ENCODE measurements at places on chromosomes 16 and 17.

DNA sequence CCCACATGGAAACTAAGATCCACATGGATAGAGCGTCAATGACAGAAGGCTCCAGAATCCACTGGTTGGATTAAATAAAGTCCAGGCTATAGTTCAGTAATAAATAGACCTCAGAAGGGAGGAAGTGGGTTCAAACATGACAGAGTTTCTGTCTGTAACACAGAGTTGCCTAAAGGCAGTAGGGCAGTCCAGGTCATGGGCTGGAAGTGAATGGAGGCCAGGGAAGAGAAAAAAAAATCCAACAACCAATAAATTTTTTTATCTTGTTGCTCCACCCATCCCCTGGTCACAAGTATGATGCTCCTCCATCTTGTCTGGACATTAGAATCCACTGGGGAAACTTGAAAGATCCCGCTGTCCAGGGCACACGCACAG lies 92.4 kb downstream of the RGS9 start:
- no peak overlapping the region for H3K4me3 ChIP-seq
- peak overlapping the region; percentile 72 for H3K27ac ChIP-seq
- DNase-seq = no peak
- H3K27me3 ChIP-seq = peaks cover 53% of the 10 kb centered on the region

DNA sequence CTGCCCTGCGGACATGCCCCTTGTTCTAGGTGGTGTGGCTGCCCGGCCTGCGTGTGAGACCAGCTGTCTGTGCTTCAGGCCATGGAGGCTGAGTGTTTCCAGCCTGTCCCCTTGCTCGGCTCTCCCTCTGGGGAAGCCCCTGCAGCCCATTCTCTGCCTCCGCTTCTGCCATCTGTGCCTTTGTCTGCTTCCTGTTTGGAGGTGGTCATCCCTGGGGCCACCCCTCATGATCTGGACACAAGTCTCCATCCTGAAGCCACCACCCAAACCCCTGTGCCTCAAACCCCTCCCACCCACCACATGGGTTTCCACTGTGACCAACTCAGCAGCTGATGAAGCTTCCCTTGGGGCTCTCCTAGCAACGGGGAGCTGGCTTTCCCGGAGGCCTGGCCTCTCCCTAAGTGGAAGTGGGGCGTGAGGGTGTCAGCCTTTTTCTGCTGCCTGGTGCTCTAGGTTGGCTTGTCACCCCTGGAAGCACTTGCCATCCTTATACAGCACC lies 184.9 kb downstream of the SEC14L1 start:
- no peak for DNase-seq
- H3K4me3 ChIP-seq = no peak overlapping the region
- peaks cover 68% of the 10 kb centered on the region for H3K4me1 ChIP-seq
- no peaks in the 10 kb centered on the region for H3K36me3 ChIP-seq

- H3K4me1 ChIP-seq = peaks cover 54% of the 10 kb centered on the region
- H3K36me3 ChIP-seq = peaks cover 66% of the 10 kb centered on the region
- H3K4me3 ChIP-seq = peak overlapping the region; percentile 93
- peak overlapping the region; percentile 97 for H3K27ac ChIP-seq
- DNase-seq = peak; percentile 91
Measured at GRCh38 chr17:63697341-63698286, 2.3 kb downstream of the LIMD2 start.

GRCh38 chr17:75604034-75604695 lies 16.6 kb downstream of the MYO15B start:
- H3K4me3 ChIP-seq = no peak overlapping the region
- no peak for DNase-seq
- peaks cover 4% of the 10 kb centered on the region for H3K27me3 ChIP-seq
- peaks cover 5% of the 10 kb centered on the region for H3K4me1 ChIP-seq

DNA sequence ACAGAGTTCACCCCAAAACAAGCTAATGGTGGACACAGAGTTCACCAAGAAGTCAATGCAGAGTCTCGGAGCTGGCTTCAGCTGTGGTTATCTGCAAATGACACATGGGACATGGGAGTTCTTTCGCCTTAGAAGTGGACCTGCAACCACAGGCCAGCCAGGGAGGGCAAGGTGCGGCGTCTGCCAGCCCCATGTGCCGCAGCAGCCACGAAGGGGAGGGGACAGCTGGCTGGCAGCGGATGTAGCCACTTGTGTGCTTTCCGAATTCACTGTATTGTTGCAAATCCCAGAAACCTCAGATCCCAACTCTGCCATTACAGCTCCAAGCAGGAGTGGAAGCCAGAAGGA lies 24.8 kb downstream of the LMF1 start:
- peaks cover 29% of the 10 kb centered on the region for H3K36me3 ChIP-seq
- DNase-seq = no peak
- no peak overlapping the region for H3K27ac ChIP-seq
- H3K4me3 ChIP-seq = no peak overlapping the region

DNA sequence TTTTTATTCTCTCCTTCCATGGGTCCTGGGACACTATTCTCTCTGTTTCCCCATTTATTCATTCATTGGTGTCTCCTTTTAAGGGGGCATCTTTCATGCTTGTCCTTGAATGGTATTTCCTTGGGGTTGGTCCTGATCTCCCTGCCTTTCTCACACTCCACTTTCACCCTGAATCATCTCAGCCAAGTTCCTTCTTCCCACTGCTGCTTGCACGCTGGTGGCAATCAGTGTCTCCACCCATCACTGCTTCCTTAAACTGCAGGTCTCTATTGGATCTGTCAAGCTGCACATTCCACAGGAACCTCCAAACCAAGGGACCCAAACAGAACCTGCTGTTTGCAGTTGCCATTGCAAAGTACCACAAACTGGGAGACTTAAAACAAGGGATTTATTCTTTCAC lies 89.3 kb upstream of the SDK2 start:
- no peak overlapping the region for H3K4me3 ChIP-seq
- no peaks in the 10 kb centered on the region for H3K4me1 ChIP-seq
- H3K36me3 ChIP-seq = no peaks in the 10 kb centered on the region
- DNase-seq = no peak

DNA sequence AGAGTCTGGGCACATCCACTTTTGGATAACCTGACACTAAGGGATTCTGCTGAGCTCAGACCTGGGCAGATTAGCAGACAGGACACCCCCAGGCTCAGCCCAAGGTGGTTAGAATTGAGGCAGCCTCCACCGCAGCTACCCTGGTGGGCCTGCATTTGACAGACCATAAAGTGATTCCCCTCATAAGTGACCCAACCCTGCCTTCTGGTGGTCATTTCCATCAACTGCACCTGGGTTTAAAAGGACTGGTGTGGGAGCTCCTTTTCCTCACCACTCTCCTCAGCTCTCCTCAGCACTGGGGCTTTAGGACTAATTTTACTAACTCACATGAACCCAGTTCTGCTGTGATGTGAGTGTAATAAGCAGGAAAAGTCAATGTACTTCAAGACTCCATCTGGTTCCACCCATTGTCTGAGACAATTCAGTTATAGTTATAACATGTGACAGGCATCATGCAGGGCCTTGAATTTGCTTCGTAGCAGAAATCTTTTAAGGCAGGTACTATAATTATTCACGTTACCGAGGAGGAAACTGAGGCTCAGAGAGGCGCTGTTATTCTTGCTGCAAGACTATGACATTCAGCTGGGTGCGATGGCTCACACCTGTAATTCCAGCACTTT lies 42.5 kb downstream of the MYH3 start:
- H3K4me1 ChIP-seq = no peaks in the 10 kb centered on the region
- no peak overlapping the region for H3K4me3 ChIP-seq
- H3K27me3 ChIP-seq = peaks cover 5% of the 10 kb centered on the region
- H3K27ac ChIP-seq = no peak overlapping the region

GRCh38 chr16:21593530-21594289 lies 5.7 kb upstream of the METTL9 start:
- H3K27ac ChIP-seq = no peak overlapping the region
- DNase-seq = no peak
- peaks cover 14% of the 10 kb centered on the region for H3K27me3 ChIP-seq
- peaks cover 4% of the 10 kb centered on the region for H3K36me3 ChIP-seq

DNA sequence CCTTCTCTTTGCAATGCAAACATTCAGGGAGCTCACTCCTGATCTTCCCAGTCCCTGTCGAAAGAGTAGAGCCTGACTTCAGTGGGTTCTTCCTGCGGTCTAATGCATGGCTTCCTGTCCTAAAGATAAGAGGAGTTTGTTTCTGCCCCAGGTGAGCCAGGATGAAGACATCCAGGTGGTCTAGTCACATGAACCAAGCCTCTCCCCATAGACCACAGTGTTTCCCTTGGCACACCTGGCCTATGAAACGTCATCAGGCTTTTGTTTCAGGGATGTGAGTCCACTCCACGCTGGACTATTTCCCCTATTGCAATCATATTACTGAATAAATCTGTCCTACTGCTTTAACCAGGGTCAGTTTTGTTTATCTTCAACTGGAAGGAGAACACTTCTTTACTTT lies 21.1 kb downstream of the CES1 start:
- no peaks in the 10 kb centered on the region for H3K36me3 ChIP-seq
- no peak for DNase-seq
- H3K27ac ChIP-seq = no peak overlapping the region
- no peak overlapping the region for H3K4me3 ChIP-seq
- H3K27me3 ChIP-seq = peaks cover 3% of the 10 kb centered on the region
- no peaks in the 10 kb centered on the region for H3K4me1 ChIP-seq

- no peaks in the 10 kb centered on the region for H3K36me3 ChIP-seq
- DNase-seq = no peak
- H3K4me3 ChIP-seq = no peak overlapping the region
- no peak overlapping the region for H3K27ac ChIP-seq
- H3K27me3 ChIP-seq = peaks cover 4% of the 10 kb centered on the region
Measured at GRCh38 chr17:56604691-56605290, 11.3 kb downstream of the NOG start.

DNA sequence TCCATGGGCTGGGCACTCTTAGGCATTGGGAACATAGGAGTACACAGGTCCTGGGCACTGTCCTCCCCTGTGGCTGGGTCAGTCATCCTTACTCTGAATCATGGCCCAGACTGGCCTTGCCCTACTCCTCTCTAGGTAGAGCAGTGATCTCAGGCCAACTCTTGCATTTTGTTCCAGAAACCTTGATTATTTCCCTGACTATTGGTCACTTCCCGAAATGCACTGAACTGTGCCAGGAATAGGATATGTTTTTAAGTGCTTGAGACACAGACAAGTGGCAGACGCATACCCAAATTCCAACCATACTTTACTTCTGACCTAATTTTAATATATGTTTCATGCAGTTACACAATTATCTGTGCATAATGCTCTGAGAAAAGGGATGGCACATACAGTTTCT lies 10.3 kb downstream of the KRABD2 start:
- H3K4me1 ChIP-seq = peaks cover 5% of the 10 kb centered on the region
- peaks cover 18% of the 10 kb centered on the region for H3K36me3 ChIP-seq
- H3K27ac ChIP-seq = no peak overlapping the region
- no peaks in the 10 kb centered on the region for H3K27me3 ChIP-seq
- DNase-seq = no peak
- H3K4me3 ChIP-seq = no peak overlapping the region

- peaks cover 34% of the 10 kb centered on the region for H3K4me1 ChIP-seq
- H3K27me3 ChIP-seq = no peaks in the 10 kb centered on the region
- H3K36me3 ChIP-seq = peaks cover 14% of the 10 kb centered on the region
Measured at GRCh38 chr16:88856122-88856827, 472 bp downstream of the GALNS start.

Data from activated naive CD4-positive, alpha-beta T cell treated with anti-CD3 and anti-CD28 coated beads, Interleukin-2, amount 10 ng/mL, durations not matched to agents 7 days and 5 days (primary cell).